Ecto neural progenitor cell (in vitro differentiated cells): ENCODE measurements at places on chromosomes 1 and 21.

DNA sequence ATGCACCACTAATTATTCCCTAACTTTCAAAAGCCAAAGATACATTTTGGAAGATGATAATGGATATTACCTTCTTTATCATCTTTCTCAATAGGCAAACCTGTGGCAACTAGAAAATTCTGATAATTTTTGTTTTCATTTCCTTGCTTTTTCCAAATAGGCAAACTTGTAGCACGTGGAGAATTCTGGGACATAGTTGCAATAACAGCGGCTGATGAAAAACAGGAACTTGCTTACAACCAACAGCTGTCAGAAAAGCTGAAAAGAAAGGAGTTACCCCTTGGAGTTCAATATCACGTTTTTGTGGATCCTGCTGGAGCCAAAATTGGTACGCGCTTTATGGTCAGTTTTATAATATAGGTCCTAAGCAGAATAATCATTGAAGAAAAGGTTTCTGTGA lies 1.5 kb downstream of the FPGT start:
- DNase-seq = no peak

GRCh38 chr1:209659909-209660308 lies 7.7 kb upstream of the LAMB3 start:
- no peak for DNase-seq

DNA sequence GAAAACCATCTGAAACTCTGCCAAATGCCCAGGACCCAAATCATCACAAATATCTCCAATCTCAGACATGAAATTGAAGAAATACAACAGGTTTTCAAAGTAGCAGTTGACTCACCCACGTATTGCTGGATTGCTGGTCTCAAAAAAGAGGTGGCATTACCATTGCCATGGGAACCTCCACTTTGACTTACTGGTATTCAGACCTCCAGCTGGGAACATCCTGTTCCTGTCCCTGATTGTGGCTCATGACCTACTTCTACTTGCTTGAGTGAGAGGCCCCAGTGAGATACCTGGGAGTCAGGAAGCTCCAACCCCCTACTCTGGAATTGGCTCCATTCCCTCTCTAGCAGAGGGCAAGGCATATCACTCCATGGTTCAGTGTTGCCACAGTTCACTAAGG lies 64.6 kb downstream of the NMNAT2 start:
- no peak for DNase-seq

- no peak for DNase-seq
Observed at GRCh38 chr1:5781079-5781478, 211.1 kb downstream of the NPHP4 start.

DNA sequence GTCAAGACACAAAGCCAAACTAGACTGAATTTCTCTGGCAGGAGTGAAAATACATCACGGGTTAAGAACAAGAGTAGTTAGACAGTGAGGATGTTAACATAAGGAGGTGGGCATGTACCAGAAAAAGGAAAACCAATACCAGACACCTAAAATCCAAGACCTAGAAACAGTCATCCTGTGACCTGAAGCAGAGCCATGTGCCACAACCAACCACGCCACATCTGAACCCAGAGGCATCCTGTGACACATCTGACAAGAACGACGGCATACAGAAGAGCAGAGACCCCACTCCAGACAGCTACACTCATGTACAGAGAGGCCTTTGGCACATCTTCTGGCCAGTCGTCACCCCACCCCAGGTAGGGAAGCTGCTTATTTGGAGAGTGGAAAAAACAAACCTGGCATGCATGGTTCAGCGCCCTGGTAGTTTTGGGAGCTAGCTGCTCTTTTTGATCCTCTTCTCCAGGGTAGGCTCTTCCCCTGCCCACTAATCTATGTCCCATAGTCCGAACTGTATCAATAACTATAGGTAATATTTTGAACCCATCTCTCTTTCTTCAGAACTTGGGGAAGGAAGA lies 72.1 kb downstream of the SLC45A1 start:
- DNase-seq = no peak

DNA sequence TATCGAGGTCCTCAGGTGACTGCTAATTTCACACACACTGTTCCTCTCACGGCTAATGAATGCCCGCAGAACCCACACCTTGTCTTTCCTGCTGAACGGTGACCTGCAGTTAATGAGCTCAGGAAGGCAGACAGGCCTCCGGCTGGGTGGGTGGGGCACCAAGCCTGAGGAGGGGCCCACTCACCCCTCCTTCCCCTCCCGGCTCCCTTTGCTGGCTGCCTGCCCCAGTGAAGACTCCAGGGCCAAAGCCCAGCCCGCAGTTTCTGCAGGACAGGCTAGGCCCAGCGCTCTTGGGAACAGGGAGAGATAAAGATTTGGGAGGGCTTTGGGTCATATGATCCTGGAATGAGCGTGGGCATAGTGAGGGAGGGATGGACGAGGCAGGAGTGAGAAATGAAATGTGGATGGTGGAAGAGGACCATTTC lies 26.4 kb downstream of the FOXO6 start:
- peak; percentile 87 for DNase-seq

DNA sequence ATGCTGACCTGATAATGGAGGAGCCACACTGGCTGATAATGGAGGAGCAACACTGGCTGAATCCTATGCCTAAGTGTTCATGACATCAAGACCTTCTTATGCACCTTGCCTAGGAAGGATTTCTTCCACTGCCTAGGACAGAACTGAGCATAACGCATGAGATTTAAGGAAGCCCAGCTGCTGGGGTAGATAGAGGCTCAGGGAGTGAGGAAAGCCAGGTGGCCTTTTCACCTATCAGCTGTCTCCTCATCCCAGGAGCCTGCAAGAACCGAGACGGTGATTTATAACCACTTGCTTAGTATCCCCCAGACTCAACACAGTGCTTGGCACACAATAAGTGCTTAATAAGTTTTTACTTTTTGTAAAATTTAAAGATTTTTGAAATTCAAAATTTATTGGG lies 7.4 kb upstream of the CTBS start:
- DNase-seq = no peak

DNA sequence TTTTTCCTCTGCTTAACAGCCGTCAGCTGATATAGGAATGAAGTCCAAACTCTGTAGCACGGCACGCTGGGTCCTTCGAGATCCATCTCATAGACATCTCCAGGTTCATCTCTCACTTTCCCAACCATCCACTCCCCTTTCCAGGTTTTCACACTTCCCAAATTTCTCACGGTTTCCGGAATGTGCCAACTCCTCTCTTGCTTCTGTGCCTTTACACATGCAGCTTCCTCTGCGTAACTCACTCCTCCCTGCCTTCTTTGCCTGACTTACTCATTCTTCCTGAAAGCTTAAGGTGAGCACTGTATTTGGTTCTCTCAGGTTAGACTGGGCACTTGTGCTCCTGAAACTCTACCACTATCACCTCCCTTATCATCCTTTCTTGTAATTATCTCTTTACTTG lies 168.4 kb downstream of the PCNX2 start:
- DNase-seq = no peak

- DNase-seq = no peak
Observed at GRCh38 chr1:231616667-231617066, 9.9 kb upstream of the DISC1 start.

GRCh38 chr1:11061652-11062365 lies 2.0 kb upstream of the SRM start:
- no peak for DNase-seq

DNA sequence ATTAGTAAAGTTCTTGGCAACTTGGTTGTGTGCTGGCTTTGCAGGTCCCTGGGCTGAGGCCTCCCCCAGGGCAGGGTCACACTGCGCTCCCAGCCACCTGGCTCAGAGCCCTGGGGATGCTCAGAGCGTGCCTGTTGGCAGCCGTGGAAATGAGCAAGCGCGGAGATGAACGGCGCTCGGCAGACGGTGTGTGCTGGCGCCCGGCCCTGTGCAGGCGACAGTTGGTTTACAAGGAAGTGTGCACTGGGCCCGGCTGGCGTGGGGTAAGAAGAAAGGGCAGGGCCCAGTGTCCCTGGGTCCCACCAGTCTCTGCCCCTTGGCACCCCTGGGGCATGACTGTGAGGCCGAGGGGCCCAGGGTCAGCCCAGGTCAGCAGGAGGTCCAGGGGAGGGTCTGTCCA lies 25.7 kb upstream of the PEX10 start:
- no peak for DNase-seq

GRCh38 chr1:22349362-22350043 lies 102.1 kb upstream of the ZBTB40 start:
- no peak for DNase-seq

DNA sequence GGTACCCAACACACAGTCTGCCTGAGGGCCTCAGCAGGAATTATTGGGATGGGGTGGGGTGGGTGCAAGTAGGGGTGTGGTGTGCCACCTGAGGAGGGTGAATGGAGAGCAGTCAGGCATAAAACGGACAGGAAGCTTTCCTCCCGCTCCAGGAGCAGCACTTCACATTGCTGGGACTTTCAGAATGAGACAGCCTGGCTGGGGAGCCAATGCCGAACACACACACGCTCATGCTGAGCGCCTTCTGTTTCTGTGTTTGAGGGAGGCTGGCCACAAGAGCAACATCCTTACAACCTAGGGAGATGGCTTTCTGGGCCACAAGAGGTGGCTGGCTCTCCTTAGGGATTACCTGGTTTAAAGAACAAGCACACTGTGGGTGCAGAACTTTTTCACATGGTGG lies 98.0 kb downstream of the LAMC2 start:
- DNase-seq = no peak

DNA sequence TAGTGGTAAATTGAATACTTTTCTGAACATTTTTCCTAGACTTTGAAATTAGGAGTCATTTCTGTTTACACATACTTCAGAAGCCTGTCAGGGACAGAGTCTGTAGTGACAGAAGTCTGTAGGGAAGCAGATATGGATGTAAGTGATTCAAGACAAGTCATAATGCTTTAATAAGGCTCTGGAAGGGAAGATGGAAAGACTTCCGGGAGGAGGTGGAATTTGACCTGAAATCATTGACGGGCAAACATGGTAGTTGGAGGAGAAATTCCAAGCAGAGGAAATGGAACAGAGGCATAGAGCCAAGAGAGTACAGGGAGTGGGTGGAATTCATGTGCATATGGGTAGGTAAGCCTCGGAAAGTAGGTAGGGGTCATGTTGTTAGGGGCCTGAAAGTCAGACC lies 22.5 kb downstream of the CAMTA1 start:
- DNase-seq = no peak

DNA sequence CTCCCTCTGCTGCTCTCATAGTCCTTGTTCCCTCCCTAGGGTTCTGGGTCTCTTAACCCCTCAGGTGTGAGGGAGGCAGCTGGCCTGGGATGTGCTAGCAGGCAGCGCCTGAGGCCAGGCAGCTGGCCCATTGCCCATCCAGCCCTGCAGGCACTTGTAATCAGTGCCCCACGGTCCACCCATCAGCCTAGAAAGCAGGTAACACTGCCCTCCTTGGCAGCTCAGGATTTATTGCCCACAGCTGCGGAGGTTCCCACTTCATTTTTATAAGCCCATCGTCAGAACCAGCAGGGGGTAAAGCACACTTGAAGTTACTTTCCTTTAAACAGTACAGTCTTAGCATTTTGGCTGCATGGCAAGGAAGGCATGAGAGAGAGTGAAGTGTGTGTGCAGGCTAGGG lies 70.6 kb downstream of the TMEM53 start:
- DNase-seq = no peak

- no peak for DNase-seq
Observed at GRCh38 chr1:219264561-219264960, 90.9 kb downstream of the LYPLAL1 start.

DNA sequence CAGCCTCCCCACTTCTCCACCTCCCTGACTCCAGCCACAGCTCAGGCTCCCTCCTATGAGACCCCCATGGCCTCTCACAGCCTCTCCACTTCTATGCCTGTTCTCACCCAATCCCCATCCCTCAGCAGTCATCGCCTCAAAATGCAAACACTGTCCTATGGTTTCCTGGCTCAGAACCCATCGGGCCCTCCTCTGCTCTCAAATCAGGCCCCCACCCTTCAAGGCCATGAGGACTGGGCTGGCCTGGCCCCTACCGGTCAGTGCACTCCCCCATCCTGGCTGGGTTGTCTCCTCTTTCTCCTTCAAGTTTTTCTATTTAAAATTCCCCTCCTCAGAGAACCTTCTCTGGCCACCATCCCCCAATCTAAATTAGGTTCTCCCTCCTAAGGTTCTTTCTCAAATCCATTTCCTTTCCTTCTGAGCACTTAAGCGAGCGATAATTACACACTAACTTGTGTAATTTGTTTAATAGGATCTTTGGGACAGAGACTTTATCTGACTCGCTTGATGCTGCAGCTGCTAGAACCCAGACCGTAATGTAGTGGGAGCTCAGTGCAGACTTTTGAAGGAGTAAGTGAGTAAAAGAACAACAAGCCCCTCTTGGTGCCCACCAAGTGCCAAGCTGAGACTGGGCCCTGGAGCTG lies 347.2 kb downstream of the MATN1 start:
- DNase-seq = peak; percentile 20

GRCh38 chr1:205493241-205494085 lies 11.0 kb upstream of the CDK18 start:
- DNase-seq = no peak

GRCh38 chr1:215667761-215668160 lies 100.7 kb downstream of the KCTD3 start:
- DNase-seq = no peak

DNA sequence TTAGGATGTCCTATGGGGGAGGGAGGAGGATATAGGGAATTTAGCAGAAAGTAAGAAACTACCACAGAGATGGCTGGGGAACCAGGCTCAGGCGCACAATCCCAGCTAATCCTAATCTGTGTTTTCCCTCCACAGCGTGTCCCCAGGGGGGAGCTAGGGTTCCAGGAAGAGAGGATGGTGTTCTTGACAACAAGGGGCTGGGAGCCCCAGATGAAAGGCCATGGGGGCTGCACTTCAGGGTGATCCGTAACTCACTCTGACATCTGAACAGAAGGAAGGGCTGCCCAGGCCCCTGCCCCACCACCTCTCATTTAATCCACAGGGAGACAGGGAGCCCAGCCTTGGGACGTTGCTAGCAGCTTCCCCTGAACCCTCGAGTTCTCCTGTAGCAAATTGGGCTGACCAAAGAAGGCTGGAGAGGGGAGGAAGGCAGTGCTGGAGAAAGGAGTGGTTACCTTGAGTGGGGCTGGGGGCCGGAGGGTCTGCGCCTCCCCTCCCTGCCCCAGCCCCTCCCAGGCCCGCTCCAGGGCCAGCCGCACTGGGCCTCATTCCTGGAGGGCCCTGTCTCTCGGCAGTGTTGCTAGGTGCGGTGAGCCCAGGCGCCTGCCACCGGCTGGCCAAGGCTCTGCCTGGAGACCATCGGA lies 131.7 kb downstream of the TMEM53 start:
- DNase-seq = peak; percentile 67

DNA sequence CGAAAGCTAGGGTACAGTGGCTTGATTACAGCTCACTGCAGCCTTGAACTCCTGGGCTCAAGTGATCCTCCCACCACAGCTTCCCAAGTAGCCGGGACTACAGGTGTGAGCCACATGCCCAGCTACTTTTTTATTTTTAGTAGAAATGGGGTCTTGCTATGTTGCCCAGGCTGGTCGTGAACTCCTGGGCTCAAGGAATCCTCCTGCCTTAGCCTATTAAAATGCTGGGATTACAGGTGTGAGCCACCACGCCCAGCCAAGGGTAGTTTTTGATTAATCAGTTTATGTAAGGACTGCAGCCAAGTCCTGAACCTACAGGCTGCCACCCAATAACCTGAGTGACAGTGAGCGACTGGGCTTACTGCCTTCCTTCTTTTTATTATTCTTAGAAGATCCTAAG lies 88.3 kb downstream of the PIK3R3 start:
- no peak for DNase-seq
